CD14-positive monocyte (primary cell): ENCODE measurements at places on chromosomes 11 and 22. TPM values are rescaled to one million over a fixed set of nuclear protein-coding genes. Genes with fewer than 3 reads are reported as not detected.

OR52H1 gene
- not detected for polyA plus RNA-seq

- no peak for DNase-seq
Observed at GRCh38 chr11:35324981-35325380, 94.4 kb downstream of the SLC1A2 start.

OR2D2 gene
- polyA plus RNA-seq: not detected

- DNase-seq: no peak
Observed at GRCh38 chr11:61757213-61757862, 4.9 kb downstream of the MYRF start.

DNA sequence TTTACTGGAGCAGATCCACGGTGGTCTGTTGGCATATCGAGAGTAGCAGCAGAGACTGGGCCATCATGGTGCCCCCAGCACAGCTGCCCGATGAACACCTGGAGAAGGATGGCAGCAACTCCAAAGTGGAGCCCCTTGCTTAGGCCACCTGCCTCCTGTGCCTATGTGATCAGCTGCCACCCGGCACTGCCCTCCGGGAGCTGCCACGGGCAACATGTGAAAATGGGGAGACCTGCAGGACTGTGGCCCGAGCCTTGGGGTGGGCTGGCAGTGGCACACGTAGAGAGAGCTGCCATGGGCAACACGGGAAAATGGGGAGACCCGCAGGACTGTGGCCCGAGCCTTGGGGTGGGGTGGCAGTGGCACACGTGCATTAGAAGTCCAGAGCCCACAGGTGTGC, 3.1 kb downstream of the FXYD2 start:
- DNase-seq: no peak

PPP6R3 gene
- 38.1 TPM for polyA plus RNA-seq

DERL3 gene
- polyA plus RNA-seq: 0.64 and 0.70 TPM in 2 replicates

- no peak for DNase-seq
Observed at GRCh38 chr22:43127166-43127908, 15.9 kb downstream of the MCAT start.

- no peak for DNase-seq
Observed at GRCh38 chr11:119445850-119446249, 22.9 kb upstream of the THY1 start.

C11orf91 gene
- not detected for polyA plus RNA-seq

GPR83 gene
- polyA plus RNA-seq: 0.12 TPM

GRCh38 chr22:49048591-49048990, 779.1 kb downstream of the BRD1 start:
- no peak for DNase-seq

- DNase-seq: peak; percentile 90
Observed at GRCh38 chr11:43358801-43359421, at the start of gene TTC17. TSS of gene TTC17 (plus strand) at chr11:43358920. CDS start at chr11:43358955, 35 bp downstream.

CCDC81 gene
- polyA plus RNA-seq: 0.11 TPM

JAML gene
- 129 and 316 TPM in 2 replicates for polyA plus RNA-seq

GRCh38 chr11:66309475-66309874, 7.4 kb downstream of the CD248 start:
- DNase-seq: no peak

MAPK8IP1 gene
- polyA plus RNA-seq: 0.93 and 1.0 TPM in 2 replicates

GDPD4 gene
- polyA plus RNA-seq: not detected

MYOD1 gene
- not detected for polyA plus RNA-seq

DNA sequence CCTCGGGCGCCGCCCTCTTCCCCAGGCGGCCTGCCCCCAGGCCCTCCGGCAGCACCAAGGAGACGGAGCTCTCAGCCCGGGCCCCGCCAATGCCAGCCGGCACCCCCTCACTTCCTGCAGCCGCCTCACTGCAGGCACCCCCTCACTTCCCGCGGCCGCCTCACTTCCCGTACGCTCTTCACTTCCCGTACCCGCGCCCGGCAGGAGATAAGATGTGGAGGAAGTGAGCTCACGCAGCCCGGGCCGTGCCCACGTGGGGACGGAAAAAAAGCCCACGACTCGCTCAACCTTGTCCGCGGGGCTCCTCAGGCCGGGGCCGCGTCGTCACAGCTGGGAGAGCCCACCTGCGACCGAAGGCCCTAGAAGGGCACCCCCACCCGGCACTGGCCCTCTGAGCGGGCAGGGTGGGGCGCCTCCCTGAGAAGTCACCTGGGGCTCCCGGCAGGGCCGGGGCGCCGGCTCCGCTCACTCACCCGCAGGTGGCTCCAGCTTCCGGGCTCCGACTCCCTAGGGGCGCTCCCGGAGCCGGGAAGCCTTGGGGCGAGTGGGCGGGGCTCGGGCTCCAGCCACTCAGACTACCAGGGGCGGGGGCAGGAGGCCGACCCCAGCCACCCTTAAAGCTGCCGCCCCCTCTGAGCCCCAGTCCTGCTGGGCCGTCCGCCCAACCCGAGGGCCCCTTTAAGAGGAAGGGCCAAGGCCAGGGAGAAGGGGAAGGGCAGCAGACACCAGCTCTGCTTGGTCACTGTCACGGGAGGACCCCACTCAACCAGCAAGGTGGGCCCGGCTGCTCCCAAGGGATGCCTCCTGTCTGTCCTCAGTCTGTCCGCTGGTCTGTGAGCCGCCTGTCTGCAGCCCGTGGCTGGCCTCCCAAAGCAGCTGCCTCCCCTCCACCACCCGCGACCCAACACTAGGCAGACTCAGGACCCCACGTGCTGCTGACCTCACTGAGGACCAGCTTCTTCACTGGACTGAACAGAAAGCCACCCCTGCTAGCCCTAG, 31.4 kb downstream of the PISD start:
- peak; percentile 91 for DNase-seq

- peak; percentile 10 for DNase-seq
Observed at GRCh38 chr11:33325451-33325850, 68.3 kb downstream of the HIPK3 start.

FOLH1 gene
- polyA plus RNA-seq: not detected

TRIM77 gene
- polyA plus RNA-seq: not detected

SIPA1 gene
- polyA plus RNA-seq: 86.5 TPM

APOL5 gene
- polyA plus RNA-seq: not detected

GRCh38 chr11:74154620-74155281, 16.1 kb downstream of the C2CD3 start:
- no peak for DNase-seq

GRCh38 chr11:47617417-47617809, 23.2 kb upstream of the C1QTNF4 start:
- DNase-seq: no peak

DNA sequence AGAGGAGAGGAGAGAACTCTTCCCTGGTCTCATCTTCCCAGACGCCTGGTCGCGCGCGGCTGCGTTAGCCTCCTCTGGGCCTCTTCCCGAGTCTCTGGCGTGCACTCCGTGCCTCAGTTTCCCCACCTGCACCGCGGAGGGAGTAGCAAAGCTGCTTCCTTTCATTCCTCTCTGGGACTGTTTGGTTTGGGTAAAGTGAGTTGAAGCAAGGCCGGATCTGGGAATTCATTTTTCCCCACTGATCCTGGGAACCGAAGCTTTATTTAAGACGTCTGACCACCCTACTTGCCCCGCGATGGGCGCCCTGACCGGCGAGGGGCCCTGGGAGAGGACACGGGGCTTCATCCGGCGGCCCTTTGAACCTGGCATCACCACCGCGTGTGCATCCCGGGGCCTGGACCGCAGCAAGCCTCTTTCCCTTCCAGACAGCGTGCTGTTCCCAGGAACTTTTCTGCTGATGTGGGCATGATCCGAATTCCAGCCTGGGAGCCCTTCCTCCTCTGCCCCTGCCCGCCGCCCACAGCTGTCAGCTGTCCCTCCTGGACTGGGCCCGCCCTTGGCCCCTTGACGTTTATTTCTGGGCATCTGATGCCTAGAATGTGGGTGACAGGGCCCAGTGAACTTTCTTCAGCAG, 758 bp downstream of the LDLRAD3 start:
- DNase-seq: no peak

DGCR6 gene
- 0.17 TPM for polyA plus RNA-seq

DNA sequence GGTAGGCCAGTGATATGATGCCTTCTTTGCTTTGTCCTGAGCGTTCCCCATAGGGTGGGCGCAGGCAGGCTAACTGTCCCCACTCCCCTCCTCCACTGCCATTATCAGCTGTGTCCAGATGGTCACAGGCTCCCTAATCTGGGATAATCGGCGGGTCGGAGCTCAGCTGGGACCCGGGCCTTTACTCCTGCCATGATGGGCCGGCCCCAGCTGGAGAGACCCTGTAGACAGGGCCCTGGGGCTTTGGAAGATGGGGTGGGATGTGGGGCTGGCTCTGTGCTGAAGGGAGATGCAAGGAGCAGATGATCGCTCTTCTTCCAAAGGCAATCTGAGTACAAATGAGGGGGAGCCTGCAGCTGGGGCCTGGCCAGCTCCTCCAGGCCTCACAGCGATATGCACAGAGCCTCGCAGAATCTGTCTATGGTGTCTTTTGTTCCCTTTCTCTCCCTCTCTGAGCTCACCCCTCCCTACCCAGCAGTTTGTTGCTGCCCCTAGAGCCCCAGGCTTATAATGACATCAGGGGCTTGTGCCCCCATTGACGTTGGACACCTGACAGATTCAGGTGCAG, 11.9 kb downstream of the KLHL35 start:
- no peak for DNase-seq

KCNK4 gene
- polyA plus RNA-seq: not detected

DNA sequence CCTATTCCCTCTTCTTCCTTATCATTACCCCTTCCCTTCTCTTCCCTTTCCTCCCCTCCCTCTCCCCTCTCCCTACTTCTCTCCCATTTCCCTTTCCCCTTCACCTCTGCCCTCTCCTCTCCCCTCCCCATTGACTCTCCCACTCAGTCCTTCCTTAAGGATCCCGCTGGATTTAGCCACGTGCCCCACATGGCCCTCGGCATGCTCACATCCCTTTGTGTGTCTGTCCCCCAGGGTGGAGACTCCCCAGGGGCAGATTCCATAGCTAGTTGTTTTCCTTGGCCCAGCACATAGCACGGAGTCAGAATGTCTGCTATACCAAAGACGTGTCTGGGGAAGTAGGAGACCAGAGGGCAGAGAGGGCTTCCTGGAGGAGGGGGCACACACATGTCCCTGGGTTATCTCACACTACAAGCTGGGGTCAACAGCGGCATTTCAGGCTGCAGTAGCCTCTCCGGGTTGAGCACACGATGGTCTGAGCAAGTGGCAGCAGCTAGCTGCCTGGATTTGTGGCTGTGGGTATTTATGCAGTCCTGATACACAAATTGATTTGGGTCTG, 487.0 kb downstream of the TBC1D22A start:
- DNase-seq: no peak

E2F8 gene
- not detected for polyA plus RNA-seq

GRCh38 chr11:92473736-92474135, 249.1 kb downstream of the FAT3 start:
- no peak for DNase-seq

RAG2 gene
- not detected for polyA plus RNA-seq

GRCh38 chr11:70570693-70571395, 172.5 kb downstream of the CTTN start:
- DNase-seq: no peak

GRCh38 chr11:118415739-118416068, 14.3 kb downstream of the ATP5MG start:
- DNase-seq: peak; percentile 76

CNTF gene
- polyA plus RNA-seq: not detected

- no peak for DNase-seq
Observed at GRCh38 chr11:118312328-118312727, 7.8 kb downstream of the CD3E start.

OR10A2 gene
- not detected for polyA plus RNA-seq

DNA sequence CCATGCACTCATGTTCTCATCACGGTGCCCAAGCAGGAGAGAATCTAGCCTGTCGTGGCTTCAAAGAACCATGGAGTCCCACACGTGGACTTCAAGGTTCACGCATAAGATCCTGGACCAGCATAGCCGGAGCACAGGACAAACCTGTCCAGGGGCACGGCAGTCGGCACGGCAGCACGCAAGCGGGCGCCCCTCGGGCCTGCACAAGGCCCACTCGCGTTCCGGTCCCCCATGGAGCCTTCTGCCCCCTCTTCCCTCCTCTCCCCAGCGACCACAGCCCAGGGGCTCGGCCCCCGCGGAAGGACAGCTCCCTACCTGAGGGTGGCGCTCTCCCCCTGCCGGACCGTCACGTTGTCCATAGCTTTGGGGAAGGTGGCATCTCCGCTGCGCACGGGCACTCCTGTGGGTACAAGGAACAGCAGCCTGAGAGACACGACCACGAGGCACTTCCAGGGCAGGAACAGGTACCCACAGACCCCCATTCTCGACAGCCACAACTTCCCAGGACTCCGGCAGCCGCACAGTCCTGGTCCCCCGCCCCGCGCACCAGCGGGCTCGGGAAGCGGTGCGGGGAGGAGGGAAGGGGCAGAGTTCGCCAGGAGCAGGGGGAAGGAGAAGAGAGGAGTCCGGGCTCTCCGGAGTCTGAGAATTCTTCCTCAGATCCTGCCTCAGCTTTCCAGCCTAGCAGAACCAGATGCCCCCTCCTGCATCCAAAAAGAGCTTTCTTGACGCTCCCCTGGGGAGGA, 589.5 kb downstream of the OPCML start:
- DNase-seq: no peak

GRCh38 chr11:17012712-17013547, 1.3 kb downstream of the PLEKHA7 start:
- no peak for DNase-seq
